ENCODE measurements at places on chromosomes 1 and 21. TPM values are rescaled to one million over a fixed set of nuclear protein-coding genes. Genes with fewer than 3 reads are reported as not detected.

- DNase-seq = no peak
Measured at GRCh38 chr1:2348346-2349325, 42.7 kb downstream of the MORN1 start.

Gene LRRC39
- total RNA-seq = 0.22 TPM

DNA sequence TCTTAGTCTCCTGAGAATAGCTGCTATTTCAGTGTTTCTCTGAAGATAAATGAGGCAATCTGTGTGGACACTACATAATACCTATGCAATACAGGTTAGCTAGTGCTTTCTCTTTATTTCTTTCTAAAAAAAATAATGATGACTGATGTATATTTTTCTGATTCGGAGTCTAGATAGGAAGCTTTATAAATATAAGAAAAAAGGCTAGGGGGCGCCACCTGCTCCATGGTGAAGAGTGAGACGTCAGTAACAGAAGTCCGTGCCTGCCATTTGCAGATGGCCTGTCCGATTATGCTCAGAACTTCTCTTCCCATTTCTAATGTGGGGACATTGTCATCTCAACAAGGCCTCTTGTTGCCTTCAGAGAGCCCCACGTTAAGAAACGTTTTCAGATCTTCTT is 26.4 kb downstream of the QSOX1 start:
- DNase-seq = no peak

Gene TMEM61
- not detected for total RNA-seq

Gene TAS1R1
- not detected for total RNA-seq

GRCh38 chr1:64598100-64598571 is 128.2 kb downstream of the CACHD1 start:
- peak; percentile 78 for DNase-seq

DNA sequence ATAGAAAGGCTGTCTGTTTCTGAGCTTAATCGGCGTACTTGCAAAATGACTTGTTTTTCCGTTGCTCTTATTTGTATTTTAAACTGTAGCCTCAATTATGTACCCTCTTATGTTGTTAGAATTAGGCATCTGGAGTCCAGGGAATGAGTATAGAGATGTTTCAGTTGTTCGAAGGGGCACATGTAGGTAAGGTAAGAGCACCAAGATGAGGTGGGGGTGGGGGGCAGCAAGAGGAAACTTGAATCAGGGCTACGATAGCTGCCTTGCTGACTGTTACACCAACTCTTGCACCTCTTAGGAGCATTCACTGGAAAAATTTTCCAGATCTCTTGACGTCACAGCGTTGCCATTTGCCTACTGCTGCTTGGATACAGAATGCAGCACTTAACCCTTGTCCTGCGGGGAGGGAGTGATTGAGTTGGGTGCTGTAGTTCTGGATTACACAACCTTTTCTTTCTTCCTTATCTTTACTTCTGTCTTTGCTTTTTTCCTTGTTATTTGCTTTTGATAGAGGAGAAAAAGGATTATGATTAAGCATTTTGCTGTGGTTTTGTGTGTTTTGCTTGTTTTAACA is 3.2 kb downstream of the ATP1B1 start:
- peak; percentile 95 for DNase-seq

GRCh38 chr21:38915546-38915945 is 109.8 kb downstream of the ETS2 start:
- DNase-seq = no peak

- peak; percentile 20 for DNase-seq
Measured at GRCh38 chr1:8455700-8456307, 137.9 kb downstream of the SLC45A1 start.
